Hindlimb muscle (tissue), 1 donor: ENCODE measurements at places on chromosomes 6 and 20. TPM values are rescaled to one million over a fixed set of nuclear protein-coding genes. Genes with fewer than 3 reads are reported as not detected.

- no peak for DNase-seq
Observed at GRCh38 chr6:16162003-16162402, 33.1 kb downstream of the MYLIP start.

Gene OR12D3
- polyA plus RNA-seq: not detected

DNA sequence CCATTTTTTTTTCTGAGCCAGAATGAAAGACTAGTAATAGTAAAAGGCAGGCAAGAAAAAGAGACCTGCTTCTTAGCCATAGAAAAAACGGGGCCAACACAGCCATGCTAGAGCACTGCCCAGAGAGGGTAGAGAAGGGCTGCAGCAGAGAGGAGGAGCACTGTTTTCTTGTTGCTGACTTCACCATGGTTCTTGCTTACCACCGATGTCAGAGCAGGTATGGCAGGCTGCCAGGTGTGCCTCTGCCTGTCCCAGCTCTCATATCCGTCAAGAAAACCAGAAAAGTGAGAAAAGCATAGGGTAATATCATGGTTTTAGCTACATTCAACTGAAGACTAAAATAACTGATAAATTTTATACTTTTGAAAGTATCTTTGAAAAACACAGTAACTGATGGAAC is 60.7 kb downstream of the DTNBP1 start:
- no peak for DNase-seq

DNA sequence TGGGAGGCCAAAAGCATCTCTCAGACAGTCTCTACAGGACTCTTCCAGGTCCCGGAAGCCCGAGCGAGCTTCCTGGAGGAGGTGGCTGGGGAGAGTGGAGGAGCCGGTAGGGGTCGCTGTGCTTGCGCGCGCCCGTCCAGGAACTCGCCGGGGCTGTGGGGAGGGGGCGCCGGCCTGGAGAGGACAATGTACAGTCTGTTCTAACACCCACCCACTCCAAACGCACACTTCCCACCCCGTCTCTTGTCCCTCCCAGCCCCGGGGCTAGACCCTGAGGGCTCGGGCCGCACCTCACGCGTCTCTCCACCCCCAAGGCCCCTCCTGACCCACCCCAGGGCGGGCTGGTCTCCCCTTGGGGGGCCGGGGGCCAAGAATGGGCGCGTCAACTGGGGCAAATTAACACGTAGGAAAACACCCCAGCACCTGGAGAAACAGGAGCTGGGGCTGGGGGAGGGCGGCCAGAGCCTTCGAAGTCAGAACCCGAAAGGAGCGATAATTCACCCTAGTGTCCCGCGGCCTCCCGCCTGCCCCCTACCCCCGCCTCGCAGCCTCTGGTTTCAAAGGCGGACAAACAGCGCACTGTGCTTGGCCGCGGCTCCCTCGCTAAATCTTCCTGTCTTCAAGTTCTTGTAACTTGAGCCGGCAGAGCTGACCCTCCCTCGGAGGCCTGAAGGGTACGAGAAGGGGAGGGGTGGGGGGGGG is 103.2 kb upstream of the FOXP4 start:
- peak; percentile 92 for DNase-seq

- DNase-seq: no peak
Observed at GRCh38 chr20:25632940-25633790, 9.4 kb upstream of the NANP start.
